ENCODE measurements at places on chromosomes 12 and 14.

GRCh38 chr12:116159175-116159574 is 118.3 kb downstream of the MED13L start:
- no peak for DNase-seq

DNA sequence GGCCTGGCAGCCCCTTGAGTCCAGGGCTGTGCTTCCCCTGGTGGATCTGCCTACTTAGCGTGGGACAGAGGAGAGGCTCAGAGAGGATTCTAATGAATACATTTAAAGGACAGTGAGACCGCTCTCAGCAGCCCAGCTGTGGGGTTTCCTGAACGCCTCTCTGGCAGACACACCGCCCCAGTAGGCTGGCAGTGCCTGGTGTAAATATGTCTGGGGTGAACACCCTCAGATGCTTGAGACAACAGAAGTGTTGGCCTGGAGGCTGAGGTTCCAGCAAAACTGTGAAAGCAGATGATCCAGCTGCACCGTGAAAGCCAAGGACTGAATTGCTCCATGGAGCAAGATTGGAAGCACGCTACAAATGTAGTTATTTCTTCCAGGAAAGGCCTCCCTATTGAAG is 55.1 kb downstream of the LRRC74A start:
- no peak for DNase-seq

- DNase-seq = no peak
Observed at GRCh38 chr12:80659512-80660063, 47.8 kb upstream of the MYF6 start.

GRCh38 chr12:66036317-66036716 is 94.2 kb downstream of the LLPH start:
- no peak for DNase-seq

GRCh38 chr12:122449317-122449716 is 26.8 kb upstream of the CLIP1 start:
- no peak for DNase-seq

DNA sequence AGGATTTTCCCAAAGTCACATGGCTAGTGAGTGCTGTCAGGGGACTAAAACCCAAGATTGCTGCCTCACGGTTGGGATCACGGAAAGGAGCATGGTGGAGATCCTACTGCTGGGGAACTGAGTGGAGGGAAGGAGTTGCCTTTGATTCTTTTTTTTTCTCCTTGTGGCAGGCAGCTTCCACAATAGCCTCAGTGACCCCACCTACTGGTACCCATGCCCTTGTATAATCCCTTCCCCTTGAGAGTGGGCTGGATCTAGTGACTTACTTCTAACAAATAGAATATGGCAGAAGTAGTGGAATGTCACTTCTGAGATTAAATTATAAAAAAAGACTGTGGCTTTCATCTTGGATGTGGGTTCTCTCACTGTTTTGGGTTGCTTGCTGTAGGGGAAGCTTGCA is 135.7 kb downstream of the DICER1 start:
- peak; percentile 40 for DNase-seq

DNA sequence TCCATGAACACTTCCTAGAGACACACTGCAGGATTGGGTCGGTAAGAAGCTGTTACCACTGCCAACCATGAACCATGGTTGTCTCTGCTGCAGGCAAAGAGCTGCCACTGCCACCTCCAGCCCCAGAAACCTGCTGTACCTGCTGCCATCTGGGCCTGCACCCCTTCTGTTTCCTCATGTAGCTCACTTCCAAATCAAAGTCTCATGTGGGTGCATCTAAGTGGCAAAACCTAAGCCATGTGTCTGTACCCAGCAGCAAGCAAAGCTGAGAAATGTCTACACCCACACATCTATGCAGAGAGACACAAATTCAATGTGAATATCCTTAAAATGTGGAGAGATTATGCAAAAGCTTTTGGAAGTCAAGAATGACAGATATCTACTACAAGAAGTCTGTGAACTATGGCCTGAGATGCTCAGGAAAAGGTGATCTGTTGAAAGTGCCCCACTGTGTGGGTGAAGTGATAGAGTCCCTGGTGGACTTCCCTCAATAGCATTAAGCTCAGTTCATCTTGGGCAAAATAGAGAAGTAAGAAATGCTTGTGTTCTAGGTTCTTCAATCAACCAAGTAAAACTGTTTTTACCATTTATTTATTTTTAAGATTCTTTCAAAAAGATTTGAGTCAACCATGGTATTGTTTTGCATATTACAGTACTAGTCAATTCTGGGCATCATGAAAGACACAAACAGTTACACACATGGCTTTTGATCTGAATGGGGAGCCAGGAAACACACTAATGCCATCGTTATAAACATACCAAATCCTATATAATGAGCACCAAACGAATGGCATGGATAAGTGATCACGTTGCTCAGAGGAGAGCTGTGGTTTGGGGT is 64.4 kb downstream of the FOS start:
- DNase-seq = no peak

- DNase-seq = no peak
Observed at GRCh38 chr12:115700896-115701465, 576.5 kb downstream of the MED13L start.

- no peak for DNase-seq
Observed at GRCh38 chr12:52307836-52308805, 13.1 kb downstream of the KRT83 start.

DNA sequence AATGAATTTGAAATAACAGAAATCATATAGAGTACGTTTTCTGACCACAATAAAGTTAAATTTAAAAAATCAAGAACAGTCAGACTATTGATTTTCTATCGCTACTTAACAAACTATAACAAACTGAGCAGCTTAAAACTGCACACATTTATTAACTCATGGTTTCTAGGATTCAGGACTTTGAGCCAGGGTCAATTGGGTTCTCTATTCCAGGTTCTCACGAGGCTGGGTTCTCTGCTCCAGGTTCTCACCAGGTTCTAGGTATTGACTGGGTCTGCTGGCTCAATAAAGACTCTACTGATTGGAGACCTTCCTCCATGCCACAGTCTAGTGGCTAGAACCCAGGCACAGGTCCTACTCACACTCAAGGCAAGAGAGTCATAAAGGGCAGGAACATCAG is 22.8 kb downstream of the ABCC9 start:
- no peak for DNase-seq

DNA sequence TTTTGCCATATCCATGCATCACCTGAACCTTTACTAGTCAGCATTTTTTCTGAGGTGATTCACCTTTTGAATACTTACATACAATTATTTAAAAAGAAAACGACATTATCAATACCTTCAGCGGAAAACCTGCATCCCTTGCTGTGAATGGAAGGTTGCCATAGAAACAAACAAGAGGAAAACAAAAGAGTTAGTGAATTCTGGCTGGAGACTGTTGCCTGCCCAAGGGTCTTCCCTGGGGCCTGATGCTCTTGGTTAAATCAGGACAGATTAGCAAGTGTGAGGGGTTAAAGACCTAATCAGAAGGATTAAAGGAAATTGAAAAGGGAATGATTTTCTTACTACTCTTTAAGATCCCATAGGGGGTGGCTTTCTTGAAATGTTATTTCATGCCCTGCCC is 96.0 kb upstream of the WSCD2 start:
- no peak for DNase-seq

DNA sequence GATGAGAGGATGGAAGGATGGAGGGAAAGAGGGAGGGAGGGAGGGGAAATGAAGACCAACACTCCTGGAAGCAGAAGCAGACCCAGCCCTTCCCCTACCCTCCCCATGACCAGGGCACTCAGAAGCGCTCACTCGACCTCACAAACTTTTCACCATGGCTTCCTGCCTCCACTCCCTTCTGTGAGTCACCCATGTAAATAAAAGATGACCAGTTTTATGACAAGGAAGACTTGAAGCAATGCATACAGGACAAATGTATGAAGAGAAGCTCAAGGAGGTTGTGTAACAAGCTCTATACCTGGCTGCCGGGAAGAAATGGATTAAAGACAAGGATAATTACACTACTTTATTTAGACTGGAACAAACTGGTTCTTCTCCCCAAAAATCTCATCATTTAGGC is 63.8 kb downstream of the CDC42BPB start:
- no peak for DNase-seq

GRCh38 chr12:91370086-91370868 is 187.7 kb upstream of the DCN start:
- no peak for DNase-seq

- no peak for DNase-seq
Observed at GRCh38 chr12:127790376-127790775, 476.6 kb upstream of the TMEM132C start.

- no peak for DNase-seq
Observed at GRCh38 chr14:89807151-89807550, 147.4 kb downstream of the EFCAB11 start.

Measured in vagina (tissue), 2 donors.